ENCODE measurements at places on chromosomes 1 and 21. TPM values are rescaled to one million over a fixed set of nuclear protein-coding genes. Genes with fewer than 3 reads are reported as not detected.

DNA sequence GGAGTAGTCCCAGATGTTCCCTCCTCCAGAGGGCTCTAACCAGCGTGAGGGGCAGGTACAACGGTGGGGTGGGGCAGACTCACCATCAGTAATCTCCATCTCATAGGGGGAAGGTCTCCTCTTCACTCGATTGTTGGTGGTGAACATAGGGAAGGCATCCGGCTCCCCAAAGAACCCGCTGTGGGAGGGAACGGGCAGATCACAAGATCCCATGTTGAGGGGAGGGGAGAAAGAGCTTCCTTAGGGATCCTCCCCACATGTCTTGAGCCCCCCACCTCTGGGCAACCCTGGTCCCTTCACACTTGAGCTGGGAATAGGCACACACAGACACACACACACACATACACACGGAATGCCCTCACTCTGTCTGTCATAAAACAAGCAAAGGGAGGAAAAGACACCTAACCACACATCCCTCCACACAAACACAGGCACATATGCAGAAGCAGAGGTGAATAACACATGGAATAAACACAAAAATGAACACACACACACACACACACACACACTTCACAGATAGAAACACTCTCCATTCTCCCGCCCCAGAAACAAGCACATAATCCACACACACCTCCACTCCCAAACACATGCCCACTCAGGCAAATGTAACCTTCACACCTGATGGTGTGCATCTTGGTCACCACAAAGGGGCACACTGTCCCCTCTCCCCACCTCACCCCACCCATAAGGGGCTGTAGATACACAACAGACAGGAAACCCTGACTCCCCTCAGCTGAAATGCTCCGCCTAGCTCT, 7.9 kb downstream of the TAL1 start:
- DNase-seq, result no peak

DNA sequence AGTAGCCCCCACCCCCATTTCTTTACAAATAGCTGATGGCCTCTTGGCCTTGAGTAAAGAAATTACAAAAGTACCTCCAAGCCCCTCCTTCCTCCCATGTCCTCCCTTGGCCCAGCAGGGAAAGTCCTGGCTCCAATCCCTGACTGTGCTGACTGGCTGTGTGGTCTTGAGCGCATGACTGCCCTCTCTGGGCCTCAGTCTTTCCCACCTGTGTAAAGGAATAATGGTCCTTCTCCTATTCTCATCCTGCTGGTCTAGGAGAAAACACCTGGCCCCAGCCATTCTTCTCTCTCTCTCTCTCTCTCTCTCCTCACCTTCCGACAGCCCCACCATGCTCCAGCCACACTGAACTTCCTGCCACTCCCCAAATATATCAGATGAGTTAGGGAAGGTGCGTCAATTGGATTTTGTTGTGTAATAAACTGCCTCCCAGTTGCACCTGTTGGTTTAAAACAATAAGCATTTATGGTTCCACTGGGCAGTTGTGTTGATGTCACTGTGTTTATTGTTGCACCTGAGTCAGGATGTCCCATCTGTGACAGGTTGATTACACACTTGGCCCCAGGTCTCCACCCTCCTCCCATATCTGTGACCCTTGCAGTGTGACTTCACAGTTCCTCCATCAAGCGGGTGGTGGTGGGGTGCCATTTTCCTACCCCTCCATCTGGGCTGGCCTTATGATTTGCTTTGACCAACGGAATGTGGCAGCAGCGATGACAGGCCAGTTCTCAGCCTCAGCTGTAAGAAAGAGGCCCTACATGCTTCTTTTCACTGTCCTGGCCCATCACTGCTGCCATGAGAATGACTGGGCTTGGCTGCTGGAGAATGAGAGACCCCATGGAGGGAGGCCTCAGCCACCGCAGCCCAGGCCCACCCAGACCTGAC, 22.3 kb upstream of the LRP8 start:
- no peak for DNase-seq

GRCh38 chr1:203289982-203290260, 15.4 kb upstream of the BTG2 start:
- DNase-seq, result no peak

The KRTAP27-1 gene
- total RNA-seq, result not detected

- peak; percentile 55 for DNase-seq
These were observed 17.3 kb downstream of the CA6 start for GRCh38 chr1:8962812-8963530.

The SPRR1A gene
- not detected for total RNA-seq

GRCh38 chr1:74641876-74642275, 31.7 kb downstream of the ERICH3 start:
- peak; percentile 79 for DNase-seq

DNA sequence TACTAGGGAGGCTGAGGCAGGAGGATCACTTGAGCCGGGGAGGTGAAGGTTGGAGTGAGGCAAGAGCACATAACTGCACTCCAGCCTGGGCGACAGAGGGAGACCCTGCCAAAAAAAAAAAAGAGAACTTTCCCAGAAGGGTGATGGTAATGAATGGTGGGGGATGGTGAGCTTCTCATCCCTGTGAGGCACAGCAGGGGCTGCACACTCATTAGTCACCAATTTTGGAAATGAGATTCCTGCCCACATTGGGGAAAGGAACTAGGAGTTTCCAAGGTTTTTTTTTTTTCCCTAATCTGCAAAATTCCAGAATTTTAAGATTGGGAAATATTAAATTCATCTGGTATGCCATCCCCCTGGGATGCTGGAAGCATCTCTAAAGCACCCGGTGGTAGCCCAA, 50.2 kb upstream of the SSBP3 start:
- no peak for DNase-seq

- DNase-seq, result peak; percentile 40
These were observed 12.5 kb downstream of the CDC7 start for GRCh38 chr1:91513160-91513559.

- no peak for DNase-seq
These were observed 181.8 kb upstream of the FMN2 start for GRCh38 chr1:239909898-239910297.

DNA sequence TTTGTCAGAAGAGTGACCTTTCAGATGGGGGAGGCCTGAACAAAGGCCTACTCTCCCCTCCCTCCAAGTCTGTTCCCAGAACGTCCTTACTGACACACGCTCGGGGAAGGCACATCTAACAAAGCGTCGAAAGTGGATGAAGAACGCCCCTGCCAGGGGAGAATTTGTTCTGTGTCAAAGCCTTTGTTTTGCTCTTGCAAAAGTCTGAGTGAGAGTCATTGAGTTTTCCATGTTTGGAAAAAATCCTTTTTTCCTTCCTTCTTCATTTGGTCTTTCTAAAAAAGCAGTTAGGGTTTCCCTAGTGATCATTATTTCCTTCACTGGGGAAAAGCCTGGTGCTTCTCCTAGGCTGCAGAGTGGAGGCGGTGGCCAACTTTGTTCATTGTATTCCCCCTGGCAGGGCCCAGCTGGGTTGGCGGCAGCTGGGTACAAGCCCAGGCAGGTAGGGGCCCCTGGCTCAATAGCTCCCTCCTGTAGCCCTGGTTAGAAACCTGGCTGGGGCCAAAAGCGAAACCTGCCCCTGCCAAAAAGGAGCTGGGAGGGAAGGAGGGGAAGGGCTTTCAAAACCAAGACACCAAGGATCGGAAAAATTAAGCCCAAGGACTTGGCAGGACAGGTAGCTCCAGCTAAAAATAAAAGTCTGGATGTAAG, 81.1 kb downstream of the ITPKB start:
- DNase-seq, result no peak

The PIGR gene
- total RNA-seq, result 3.8 TPM

DNA sequence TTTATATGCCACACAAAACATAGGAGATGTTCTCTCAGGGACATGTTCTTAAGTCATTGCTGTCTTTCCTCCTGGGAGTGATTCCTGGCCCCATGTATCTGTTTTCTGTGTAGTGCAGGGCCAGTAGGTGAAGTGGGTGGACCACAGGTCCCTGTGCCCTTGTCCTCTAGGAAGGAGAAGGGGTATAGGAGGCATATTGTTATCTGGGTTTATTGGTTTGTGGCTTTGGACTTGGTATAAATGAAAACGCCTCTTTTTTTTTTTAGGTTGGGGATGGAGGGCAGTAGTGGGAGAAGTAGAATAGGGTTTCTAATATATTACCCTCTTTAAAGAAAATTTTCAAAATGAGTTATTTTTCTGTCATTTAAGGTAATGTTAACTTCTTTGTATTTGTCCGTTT, 29.4 kb downstream of the DYRK1A start:
- DNase-seq, result no peak

DNA sequence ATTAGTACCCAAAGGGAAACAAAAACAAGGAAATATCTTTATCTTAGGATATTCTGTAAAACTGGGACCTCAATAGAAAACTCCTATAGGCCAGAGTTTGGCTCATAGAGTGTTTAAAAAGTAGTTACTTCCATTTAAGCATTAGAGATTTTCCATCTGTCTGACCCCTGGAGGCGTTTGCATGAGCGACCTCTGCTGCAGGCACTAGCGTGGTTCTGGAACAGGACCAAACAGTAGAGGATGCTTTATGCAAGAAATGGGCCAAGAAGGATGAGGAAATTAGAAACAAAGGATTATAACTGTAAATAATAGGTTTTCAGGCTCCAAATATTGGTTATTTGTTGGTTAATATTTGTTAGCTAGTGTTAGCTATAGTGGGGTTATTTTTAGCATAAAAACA, 5.7 kb downstream of the ZBTB40 start:
- DNase-seq, result no peak

DNA sequence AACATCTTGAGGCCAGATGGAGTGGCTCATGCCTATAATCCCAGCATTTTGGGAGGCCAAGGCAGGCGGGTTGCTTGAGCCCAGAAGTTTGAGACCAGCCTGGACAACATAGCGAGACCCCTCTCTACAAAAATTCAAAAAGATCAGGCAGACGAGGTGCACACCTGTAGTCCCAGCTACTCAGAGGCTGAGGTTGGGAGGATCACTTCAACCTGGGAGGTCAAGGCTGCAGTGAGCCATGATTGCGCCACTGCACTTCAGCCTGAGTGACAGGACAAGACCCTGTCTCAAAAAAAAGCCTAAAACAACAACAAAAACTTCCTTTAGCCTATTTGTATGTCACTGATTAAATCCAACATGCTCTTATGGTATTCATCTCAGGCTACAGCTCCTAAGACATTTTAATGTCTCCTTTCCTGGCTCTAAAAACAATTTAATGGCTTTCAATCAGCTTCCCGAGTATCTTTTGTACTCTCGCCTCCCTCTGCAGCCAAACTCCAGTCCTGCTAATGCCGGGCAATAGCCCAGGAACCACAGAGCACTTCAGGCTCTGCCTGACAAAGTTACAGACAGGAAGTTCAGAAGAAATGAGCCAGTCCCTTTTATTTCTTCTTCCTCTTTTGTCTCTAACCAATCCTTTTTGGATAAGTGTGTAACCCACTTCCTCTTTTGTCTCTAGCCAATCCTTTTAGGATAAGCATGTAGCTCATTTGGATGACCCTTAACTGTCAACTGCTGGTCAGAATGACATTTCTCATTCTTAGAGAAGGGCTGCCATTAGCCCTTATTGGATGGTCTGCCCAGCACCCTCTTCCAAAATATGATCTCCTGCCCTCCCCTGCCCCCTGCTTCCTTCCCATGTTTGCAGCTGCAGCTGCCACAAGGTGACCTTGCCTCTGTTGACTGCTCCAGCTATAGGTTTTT, 6.6 kb upstream of the DOP1B start:
- peak; percentile 25 for DNase-seq

The DUSP23 gene
- total RNA-seq, result 34.0 TPM

- DNase-seq, result peak; percentile 59
These were observed 48.5 kb upstream of the SLC25A33 start for GRCh38 chr1:9490605-9491339.

DNA sequence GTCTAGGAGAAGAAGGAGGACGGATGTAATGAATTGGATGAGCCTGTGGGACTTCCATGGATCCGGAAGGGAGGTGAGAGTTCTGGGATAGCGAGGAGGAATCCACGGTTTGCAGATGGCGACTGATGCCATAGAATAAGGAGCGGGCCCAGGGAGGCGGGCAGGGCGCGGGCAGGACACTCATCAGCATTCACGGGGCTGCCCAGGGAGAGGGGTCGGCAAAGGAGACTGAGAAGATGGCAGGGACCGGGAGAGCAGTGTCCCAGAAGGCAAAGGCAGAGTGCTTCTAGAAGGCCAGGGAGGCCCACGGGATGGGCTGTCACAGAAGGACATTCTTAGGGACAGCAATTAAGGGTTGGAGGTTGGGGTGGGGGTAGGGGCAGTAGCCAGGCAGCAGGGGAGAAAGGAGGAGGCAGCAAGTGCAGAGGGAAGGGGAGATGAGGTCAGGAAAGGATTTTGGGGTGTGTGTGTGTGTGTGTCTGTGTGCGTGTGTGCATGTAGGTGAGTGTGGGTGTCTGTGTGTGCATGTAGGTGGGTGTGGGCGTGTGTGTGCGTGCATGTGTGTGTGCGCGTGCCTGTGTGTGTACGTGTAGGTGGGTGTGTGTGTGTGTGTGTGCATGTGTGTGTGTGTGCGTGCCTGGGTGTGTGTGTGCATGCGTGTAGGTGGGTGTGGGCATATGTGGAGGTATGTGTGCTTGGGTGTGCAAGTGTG, 1.1 kb upstream of the COL8A2 start:
- DNase-seq, result no peak

The NR1I3 gene
- total RNA-seq, result not detected

All from renal cortical epithelial cell (primary cell).